ENCODE measurements at places on chromosomes 4 and X.

DNA sequence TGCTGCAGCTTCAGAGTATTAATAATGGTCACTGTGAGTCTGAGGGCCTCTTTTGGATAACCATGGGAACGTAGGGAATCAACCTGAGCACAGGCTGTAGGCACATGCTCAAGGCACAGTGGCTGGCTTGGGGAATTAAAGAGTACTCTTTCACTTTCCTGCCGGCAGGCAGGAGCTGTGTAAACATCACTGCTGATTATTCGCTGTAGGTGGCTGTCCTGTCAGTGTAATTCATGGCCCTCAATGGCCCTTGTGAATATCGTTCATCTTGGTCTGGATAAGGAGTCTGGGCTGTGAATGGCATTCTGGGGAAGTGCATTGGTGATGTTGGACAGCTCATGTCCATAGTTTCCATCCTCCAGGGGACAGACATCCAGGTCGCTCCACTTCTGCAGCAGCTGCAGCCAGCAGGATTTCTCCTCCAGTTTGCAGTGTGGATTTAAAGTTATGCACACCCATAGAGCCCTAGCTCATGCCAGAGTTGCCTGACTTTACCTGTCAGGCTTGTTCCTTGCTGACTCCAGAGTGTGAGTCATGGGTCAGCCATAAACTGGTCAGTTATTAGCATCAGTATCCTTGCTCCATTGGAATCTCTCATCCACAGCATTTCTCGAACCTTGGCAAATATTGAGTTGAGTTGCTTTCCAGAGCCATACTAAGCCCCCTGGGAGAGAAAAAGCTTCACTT lies 43.0 kb downstream of the C4orf33 start:
- DNase-seq, result no peak

GRCh38 chrX:108271397-108271787 lies 166.8 kb downstream of the COL4A6 start:
- DNase-seq, result no peak

DNA sequence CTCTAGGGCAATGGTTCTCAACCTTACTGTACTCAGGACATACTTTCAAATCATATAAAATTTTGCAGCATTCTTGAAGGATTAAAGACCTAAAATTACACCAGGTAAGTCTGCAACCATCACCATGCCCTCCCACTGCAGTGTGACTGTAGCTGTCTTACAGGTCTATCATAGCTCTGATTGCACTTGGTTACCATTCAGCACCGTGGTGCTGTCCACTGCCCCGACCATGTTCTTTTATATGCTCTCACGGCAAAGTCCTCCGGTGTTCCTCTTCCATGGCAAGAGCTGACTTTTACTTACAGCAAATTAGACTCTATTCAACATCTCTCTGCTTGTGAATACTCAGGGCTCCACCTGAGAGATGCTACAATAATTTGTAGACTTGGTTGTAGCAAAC lies 11.5 kb downstream of the CRMP1 start:
- DNase-seq, result no peak

- no peak for DNase-seq
Measured at GRCh38 chrX:19181345-19181744, 59.1 kb upstream of the ADGRG2 start.

- DNase-seq, result peak; percentile 15
Measured at GRCh38 chrX:2627272-2627867, 63.7 kb upstream of the CD99 start.

DNA sequence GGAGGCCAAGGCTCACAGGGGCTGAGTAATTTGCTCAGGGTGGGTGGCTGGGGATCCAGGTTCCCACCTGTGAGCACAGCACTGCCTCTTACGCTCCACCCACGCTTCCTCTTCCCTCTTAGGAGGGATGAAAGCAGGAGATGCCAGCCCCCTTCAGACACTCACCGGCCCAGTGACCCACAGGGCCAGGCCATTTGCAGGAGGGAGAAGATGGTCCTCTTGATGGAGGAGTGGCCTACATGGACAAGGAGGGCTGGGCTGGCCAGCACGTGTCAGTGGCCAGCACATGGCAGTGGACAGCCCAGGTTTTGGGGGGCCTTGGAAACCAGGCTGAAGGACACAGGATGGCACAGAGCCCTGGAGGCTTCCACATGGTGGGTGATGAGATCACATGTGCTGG lies 108.1 kb upstream of the PSAPL1 start:
- no peak for DNase-seq

GRCh38 chr4:150328496-150328895 lies 250.3 kb downstream of the DCLK2 start:
- no peak for DNase-seq

DNA sequence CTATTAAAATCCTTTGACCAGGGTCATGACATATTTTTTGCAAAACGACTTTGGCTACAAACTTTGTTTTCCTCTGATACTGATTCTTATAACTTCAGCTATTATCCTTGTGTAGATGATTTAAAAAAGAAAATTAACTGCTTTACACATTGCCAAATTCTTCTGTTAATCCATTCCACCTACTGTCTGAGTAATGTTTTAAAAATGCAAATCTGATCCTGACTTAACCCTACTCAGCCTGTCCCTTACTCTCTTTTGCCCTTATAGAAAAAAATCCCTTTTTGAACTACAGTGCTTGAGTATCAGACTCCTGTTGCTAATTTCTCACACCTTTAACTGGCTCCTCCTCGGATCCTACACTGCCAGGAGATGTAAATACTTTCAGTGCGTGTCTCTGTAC lies 723.1 kb downstream of the ADGRL3 start:
- no peak for DNase-seq

DNA sequence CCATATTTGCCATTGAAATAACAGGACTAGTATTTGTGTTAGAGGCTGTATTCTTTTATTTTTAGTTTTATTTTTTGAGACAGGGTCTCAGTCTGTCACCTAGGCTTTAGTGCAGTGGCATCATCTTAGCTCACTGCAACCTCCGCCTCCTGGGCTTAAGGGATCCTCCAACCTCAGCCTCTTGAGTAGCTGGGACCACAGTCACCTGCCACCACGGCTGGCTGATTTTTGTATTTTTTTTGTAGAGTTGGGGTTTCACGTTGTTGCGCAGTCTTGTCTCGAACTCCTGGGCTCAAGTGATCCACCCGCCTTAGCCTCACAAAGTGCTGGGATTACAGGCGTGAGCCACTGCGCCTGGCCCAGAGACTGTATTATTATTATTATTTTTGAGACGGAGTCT lies 15.3 kb downstream of the TMEM131L start:
- DNase-seq, result no peak

DNA sequence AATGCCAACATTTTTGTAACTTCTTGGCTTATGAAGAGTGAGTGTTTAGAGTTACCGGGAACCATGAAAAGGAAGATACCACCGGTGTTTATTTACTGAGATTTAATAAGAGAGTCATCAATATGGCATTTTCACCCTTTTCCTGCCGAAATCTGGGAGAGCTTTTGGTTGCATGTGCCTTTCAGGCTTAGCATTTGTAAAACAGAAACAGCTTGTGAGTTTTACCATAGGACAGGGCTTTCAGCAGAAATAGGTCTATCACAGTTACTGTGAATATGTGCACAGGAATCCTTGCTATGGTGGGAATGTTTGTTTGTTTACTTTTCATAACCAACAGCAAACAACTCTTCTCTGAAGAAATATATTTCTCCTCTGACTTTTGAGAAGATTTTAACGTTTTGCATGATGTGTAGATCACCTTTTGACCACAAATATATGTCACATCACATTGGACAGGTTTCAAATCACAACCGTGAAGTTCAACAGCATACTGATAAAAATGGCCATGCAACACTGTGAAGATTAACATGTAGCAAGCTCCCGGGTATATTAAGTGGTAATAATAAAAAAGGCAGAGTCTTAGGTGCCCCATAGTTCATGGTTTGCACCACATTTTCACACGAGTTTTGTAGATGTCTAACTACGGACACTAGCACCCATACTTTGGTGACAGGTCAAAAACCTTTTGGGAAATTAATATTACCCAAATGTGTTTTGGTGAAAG lies 21.3 kb downstream of the ARHGAP24 start:
- no peak for DNase-seq

- DNase-seq, result peak; percentile 2
Measured at GRCh38 chr4:7416745-7417432, 17.8 kb downstream of the PSAPL1 start.

DNA sequence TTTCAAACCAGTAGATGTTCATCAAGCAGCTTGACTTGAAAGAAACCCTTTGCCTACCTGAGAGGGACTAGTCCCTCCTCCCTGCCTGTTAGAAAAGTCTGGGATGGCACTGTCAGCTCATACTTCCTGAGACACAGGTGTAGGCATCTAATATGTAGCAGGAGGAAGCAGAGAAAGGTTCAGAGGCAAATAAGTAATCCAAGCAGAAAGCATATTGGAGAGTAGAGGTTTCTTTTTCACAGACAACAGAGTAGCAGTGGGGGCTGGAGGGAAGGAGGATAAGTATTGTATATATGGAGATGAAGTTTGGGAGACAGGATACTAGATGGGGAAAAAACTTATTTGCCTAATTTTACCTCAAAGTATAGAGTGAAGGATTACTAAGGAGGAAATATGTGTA lies 81.5 kb downstream of the FNIP2 start:
- DNase-seq, result no peak

DNA sequence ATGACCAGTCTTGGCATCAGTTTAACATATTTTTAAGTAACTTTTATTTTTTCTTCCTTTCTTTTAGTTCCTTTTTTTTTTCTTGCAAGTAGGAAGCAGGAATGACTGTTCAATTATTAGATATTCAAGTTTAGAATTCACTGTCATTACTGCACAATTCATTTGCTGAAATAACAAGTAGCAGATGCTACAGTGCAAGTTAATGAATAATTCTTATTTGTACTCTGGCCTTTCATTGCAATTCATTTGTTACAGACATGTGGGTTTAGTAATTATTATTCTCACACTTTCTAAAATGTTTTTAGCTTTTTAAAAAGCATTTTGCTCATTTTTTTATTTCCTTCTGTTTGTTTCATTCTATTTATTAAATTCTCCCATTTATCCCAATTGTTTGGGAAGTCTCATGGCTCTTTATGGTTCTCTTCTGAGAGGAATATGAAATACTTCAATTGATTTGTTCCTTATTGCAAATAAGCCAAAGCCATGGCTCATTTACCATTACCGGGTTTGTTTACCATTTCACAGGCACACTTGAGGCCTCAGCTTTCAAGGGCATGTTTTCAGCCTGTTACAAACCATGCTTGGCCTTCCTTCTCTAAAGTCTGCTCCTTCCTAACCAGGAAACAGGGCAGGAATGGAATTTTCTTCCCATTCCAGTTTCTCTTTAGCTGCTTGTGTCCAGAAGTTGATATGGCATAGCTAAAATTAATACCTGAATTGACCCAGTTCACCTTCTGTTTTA lies 4.6 kb upstream of the DCAF4L1 start:
- no peak for DNase-seq

GRCh38 chrX:13952581-13952980 lies 77.1 kb downstream of the GEMIN8 start:
- no peak for DNase-seq

GRCh38 chr4:39235696-39236095 lies 53.4 kb downstream of the WDR19 start:
- DNase-seq, result no peak

DNA sequence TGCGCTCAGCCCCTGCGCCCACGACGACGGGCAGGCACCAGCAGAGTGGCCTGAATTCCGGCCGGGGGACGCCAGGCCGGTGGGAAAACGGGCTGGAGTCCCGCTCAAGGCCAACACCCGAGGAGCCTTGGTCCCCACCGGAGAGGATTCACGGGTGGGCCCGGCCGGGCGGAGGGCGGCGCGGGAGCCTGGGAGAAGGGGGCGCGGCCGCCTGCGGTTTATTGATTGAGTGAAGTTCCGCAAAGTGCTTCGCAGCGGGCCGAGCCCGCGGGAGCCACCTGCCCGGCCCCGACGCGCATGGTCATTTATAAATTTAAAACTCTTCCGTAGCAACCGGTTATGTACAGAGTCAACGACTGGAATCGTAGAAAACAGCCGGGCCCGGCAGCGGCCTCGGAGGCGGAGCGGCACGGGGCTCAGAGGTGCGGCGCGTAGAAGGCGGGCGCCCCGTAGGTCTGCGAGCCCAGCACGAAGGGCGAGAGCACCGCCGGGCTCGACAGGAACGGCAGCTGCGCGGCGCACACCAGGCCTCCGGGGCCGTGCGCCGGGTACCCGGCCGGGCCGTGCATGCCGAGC lies 3.6 kb downstream of the NKX1-1 start:
- no peak for DNase-seq

GRCh38 chrX:82658492-82658891 lies 849.6 kb upstream of the POU3F4 start:
- DNase-seq, result no peak

DNA sequence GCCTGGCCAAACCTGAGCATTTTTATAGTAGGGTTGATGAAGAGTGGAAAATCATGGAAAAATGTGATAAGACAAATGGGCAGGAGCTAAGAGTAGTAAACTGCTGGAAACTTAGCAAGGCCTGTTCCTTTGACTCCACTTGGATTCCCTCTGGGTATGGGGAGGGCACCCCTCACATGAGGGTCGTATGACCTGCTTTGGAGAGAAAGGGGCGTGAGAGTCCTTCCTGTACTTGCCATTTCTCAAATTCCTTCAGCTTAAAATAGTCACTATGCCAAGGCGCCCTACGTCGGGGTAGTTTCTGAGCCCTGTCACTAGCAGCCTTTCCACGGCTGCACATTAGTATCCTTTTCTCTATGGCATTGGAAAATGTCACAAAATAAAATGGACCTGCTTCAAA lies 49.1 kb downstream of the GPRIN3 start:
- no peak for DNase-seq
